Right renal pelvis (tissue), 4 donors: ENCODE measurements at places on chromosomes 13 and 19.

DNA sequence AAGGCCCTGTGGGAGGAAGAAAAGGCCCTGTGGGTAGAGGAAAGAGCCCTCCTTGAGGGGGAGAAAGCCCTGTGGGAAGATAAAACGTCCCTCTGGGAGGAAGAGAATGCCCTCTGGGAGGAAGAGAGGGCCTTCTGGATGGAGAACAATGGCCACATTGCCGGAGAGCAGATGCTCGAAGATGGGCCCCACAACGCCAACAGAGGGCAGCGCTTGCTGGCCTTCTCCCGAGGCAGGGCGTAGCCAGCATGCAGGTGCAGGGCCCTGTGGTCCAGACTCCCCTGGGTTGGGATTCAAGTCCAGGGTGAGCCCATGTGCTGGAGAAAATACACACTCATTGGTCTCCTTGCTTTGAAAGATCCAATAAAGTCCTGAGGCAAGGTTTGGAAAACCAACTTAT, 4.1 kb downstream of the CCDC70 start:
- DNase-seq: no peak

- DNase-seq: no peak
Measured at GRCh38 chr13:46620029-46620428, 67.1 kb downstream of the LRCH1 start.

DNA sequence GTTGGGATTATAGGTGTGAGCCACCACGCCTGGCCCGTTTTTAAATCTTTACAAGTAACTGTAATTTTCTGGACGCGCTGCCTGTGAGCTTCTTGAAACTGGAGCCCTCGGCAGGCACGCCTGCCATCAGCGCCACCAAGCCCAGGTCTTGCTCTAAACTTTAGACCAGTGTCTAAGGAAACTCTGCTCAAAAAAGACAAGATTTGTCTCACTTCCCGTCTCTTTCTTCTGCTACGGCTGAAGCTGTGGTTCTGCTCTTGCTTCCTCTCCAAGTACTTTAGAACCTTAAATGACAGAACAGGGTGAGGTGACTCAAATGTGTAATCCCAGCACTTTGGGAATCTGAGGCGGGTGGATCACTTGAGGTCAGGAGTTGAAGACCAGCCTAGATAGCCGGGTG, 24.9 kb downstream of the RCN3 start:
- no peak for DNase-seq

GRCh38 chr19:11288349-11288748, 7.6 kb upstream of the TSPAN16 start:
- DNase-seq: no peak

DNA sequence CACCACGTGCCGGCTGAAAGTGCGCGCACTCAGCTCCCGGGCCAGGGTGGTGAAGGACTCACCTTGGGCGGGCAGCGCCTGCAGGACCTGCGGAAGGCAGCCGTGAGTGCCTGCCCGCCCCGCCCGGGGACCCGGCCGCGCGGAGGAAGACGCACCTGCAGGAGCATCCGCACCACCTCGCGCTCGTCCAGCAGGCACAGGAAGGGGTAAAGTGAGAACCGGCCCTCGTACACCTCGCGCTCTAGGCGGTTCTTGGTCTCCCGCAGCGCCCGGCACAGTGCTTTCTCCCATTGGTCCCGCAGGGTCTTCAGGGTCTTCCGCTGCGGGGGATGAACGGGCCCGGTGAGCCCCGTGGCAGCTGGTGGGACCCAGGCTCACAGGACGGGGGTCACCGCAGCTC, 10.7 kb downstream of the POLRMT start:
- no peak for DNase-seq
